ENCODE measurements at places on chromosomes 7 and 10.

GRCh38 chr7:147498081-147498480 is 1092.5 kb upstream of the C7orf33 start:
- no peak for DNase-seq

GRCh38 chr10:17219024-17219423 is 9.0 kb upstream of the VIM start:
- no peak for DNase-seq

- DNase-seq: no peak
Measured at GRCh38 chr7:150830937-150831336, 21.4 kb upstream of the AOC1 start.

DNA sequence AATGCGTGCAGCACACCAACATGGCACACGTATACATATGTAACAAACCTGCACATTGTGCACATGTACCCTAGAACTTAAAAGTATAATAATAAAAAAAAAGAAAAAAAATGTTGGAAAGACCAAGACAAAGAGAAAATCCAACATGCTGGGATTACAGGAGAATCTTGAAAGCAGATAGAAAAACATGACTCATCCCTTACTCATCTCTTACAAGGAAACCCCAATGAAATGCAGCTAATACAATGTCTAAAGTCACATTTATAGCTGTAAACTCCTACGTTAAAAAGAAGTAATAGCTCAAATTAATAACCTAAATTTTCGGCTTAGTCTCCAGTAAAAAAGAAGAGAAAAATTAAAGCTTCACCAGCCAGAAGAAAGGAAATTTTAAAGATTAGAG is 47.5 kb upstream of the DGKB start:
- DNase-seq: no peak

- no peak for DNase-seq
Measured at GRCh38 chr7:116491887-116492653, 7.5 kb upstream of the CAV2 start.

DNA sequence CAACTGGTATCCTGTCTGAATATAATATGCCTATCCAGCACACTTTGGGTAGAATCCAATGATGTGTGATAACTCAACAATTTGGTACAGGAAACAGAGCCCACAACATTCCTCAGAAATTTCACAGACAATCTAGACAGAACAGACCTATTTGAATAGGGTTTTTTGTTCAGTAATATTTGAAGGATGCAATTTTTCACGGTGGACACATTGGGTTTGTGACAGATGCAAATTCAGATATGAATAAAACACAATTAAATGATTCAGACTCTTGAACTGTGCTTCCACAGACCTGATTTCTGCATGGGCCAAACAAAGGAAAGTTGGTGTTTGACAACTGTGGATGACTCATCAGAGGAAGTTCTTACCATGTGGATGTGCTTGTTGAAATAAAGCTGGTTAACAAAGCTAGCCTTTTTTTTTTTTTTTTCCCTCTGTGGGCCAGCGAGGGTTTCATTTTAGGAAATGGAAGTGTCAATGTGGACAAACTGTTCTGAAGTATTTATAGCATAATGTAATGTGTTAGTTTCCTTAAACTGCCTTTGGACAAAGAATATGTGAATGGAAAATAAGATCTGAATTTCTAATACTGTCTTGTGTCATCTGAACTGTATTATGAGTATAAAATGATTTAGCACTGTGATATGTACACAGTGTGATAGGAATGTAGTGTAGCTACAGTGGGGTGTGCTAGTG is 43.2 kb upstream of the FAM133B start:
- DNase-seq: peak; percentile 42

- peak; percentile 30 for DNase-seq
Measured at GRCh38 chr10:79444199-79445119, 965 bp downstream of the ZCCHC24 start.

- no peak for DNase-seq
Measured at GRCh38 chr7:20283385-20283784, 47.3 kb upstream of the ITGB8 start.

DNA sequence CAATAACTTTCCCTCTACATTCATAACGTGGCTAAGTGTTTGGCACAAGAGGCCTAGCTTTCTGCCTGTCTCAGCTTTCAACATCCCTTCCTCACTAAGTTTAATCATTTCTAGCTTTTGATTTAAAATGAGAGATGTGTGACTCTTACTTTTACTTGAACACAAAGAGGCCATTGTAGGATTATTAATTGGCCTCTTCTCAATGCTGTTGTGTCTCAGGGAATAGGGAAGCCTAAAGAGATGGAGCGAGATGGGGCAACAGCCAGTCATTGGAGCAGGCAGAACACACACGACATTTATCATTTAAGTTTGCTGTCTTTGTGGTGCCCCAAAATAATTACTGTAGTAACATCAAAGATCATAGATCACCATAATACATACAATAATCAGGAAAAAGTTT is 167.1 kb upstream of the TRIM24 start:
- DNase-seq: no peak

GRCh38 chr10:11898372-11899066 is 75.4 kb downstream of the PROSER2 start:
- no peak for DNase-seq

GRCh38 chr10:25552283-25552919 is 377.6 kb downstream of the GPR158 start:
- no peak for DNase-seq

- no peak for DNase-seq
Measured at GRCh38 chr10:10054466-10054865, 963.2 kb upstream of the CELF2 start.

DNA sequence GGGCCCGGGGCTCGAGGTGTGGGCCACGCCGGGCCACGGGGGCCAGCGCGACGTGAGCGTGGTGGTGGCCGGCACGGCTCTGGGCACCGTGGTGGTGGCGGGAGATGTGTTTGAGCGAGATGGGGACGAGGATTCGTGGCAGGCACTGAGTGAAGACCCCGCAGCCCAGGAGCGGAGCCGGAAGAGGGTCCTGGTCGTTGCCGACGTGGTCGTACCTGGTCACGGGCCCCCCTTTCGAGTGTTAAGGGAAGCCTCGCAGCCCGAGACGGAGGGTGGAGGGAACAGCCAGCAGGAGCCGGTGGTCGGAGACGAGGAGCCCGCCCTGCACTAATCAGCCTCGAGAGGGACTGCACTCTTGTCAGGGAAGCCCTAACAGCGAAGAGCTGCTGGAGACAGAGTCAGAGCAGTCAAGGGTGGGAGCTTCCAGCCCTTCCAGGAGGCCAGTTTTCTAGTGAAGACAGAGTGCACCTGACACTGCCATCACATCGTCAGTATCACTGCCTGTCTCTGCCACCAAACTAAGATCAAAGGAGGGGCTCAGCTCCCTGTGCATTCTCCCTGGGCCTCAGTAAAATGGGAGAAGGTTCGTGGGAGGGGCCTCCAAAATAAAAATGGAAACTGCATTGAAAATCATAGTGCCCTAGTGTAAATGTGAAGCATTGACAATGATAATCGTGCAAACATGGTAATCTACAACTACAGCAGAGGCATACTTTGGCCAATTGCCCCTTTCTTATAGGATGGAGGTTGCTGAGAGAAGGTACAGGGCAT is 1.3 kb downstream of the MBLAC1 start:
- DNase-seq: peak; percentile 11

- peak; percentile 94 for DNase-seq
Measured at GRCh38 chr10:6275022-6275997, 72.6 kb downstream of the PFKFB3 start.

- DNase-seq: no peak
Measured at GRCh38 chr10:132263866-132264265, 43.9 kb downstream of the STK32C start.

GRCh38 chr7:26441611-26442277 is 150.1 kb downstream of the SNX10 start:
- no peak for DNase-seq

GRCh38 chr10:34249634-34250033 is 565.5 kb downstream of the PARD3 start:
- no peak for DNase-seq

DNA sequence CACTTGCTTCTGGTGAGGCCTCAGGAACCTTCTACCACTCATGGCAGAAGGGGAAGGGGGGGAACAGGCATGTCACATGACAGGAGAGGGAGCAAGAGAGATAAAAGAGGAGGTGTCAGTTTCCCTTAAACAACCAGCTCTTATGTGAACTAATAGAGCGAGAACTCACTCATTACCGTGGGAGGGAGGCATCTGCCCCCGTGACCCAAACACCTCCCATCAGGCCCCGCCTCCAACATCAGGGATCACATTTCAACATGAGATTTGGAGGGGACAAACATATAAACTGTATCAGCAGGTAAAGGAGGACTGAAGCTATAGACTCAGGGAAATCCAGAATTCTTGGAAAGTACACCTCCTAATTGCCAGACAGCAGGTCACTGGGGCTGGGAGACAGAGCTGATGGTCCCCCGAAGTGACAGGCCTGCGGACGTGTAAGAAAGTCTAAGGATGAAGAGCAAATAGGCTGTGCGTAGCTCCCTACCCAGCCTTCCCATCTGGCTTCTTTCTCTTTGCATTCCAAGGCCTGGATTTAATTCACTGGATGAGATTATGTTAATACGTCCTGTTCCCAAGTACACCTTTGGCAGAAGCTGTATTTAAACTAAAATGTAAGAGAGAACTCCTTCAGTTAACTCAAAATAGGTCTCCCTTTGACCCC is 186.7 kb upstream of the LYZL2 start:
- DNase-seq: no peak

GRCh38 chr10:93994438-93994801 is 689 bp downstream of the PLCE1 start:
- no peak for DNase-seq

GRCh38 chr10:50511492-50512213 is 112.1 kb downstream of the SGMS1 start:
- peak; percentile 9 for DNase-seq

DNA sequence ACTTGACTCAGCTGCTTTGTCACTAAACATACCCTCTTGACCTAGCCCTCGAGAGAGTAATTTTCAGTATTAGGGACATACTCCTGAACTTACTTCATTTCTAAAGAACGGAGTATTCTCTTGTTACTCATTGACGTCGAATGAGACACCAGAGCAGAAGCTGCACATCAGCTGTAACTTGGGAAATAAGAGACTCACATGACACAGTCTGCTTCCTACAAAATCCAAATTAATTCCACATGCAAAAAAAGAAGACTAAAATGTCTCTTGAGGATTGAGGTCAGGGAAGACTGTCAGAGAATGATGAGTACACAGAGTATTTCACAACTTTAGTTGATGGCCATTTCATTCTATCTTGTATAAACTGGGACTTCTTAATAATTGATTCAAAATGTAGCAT is 114.7 kb upstream of the EGFR start:
- no peak for DNase-seq

- DNase-seq: peak; percentile 47
Measured at GRCh38 chr7:7183061-7183837, 905 bp downstream of the C1GALT1 start.

DNA sequence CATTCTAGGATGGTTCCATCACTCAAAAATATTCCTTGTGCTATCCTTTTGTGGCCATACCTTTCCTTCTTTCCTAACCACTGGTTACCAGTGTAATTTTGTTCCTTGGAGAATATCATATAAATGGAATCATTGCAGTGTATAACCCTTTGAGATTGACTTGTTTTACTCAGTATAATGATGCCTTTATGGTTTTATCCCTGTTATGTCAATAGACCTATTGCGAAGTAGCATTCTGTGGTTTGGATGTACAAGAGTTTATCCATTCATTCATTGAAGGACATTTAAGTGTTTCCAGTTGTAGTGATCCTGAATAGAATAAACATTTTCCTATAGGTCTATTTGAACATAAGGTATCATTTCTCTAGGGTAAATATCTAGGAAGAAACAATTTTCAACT is 54.2 kb downstream of the RBM33 start:
- no peak for DNase-seq

DNA sequence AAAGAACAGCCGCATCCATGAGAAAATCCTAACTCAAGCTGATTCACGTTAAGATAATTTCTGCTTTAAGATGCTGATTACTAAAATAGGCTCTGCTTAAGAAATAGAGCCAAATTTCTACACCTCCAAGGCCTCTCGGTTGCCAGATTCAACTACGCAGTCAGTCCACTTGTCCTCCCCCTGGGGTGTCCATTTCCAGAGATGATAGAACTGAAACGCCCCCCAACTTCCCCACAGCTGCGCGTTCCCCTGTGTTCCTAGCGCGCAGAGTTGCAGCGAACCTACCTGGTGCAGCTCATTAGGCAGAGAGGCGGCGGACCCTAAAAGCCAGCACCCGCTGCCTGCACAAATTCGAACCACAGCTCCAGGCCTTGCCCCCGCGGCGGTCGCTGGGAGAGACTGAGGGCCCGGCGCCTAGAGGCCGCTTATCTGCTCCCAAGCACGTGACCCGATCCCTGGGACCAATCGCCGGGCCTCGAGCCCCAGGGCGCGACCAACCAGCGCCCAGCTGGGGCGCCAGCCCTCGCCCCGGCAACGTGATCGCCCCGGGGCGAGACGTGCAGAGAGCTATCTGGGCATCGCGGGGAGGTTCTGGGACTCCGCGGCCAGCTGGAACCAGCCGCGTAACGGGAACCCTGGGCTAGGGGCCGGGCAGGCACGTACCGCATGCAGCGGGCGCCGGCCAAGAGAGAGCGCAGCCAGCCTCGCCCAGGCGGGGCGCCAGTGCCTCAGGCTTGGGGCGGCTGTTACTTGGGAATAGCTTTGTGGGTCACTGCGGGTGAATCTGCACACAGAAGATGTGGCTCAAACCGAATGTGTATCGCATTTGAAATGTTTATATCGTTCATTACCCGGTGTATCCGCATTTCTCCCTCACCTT is at the start of gene PPP1R3C:
TSS of gene PPP1R3C (minus strand) at position 401 of the 880 bp plus-strand sequence. CDS start at position 299, 102 bp downstream.
- peak; percentile 6 for DNase-seq

GRCh38 chr7:39621261-39621660 is 2.1 kb upstream of the RALA start:
- DNase-seq: no peak

DNA sequence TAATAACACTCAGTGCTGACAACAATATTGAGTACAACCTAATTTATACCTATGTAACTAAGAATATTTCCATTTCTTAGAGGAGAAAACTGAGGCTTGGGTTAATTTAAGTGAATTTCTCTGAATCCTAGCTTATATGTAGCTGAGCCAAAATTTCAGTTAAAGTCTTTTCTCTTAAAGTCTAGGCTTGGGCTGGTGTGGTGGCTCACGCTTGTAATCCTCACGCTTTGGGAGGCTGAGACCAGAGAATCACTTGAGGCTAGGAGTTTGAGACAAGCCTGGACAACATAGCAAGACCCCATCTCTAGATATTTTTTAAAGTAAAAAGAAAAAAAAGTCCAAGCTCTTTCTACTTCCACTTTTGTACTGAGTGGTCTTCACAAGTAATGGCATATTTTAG is 92.1 kb downstream of the CUL1 start:
- no peak for DNase-seq

DNA sequence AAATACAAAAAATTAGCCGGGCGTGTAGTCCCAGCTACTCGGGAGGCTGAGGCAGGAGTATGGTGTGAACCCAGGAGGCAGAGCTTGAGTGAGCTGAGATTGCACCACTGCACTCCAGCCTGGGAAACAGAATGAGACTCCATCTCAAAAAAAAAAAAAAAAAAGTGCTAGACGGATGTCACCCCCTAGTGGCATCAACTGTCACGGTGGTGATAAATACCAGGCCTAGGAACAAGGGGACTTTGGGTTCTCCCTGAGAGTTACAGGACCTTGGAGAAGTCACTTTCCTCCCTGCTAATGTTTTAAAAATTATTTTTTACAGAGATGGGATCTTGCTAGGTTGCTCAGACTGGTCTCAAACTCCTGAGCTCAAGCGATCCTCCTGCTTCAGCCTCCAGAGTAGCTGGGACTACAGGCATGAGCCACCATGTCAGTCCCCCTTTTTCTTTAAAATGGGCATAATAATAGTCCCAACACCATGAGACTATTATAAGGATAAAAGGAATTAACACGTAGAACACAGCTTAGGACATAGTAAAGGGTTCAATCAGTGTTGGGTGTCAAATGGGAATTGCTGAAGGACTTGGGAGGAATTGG is 2.6 kb upstream of the TMEM130 start:
- DNase-seq: peak; percentile 25
